ENCODE measurements at places on chromosomes 1 and 21.

- DNase-seq: no peak
These were observed 22.4 kb downstream of the CAPZB start for GRCh38 chr1:19462781-19463503.

- DNase-seq: no peak
These were observed 9.2 kb upstream of the H6PD start for GRCh38 chr1:9225411-9225785.

DNA sequence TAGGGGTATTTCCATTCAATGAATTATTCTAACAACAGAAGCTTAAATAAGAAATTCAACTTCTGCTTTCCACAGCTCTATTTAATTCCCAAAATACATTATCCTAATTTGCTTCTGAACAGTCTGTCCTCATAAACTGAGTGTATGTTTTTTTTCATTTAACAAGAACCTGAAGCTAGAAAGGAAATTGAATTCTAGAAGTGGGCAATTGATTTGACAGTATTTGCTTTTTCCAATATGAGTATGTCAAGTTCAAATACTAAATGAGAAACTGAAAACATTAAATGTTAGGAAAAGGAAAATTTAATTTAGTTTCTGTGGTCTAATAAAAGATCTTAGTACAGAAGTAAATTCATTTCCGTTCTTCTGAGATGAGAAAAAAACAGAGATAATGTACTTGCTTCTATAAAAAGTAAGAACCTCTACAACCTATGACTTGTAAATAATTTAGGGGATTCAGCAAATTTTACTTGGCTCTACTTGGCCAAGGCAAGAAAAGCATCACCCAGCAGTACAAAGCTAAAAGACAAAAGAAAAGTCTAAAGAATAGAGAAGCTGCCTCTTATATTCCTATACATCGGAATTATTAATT lies 31.1 kb downstream of the RAB3GAP2 start:
- DNase-seq: no peak

DNA sequence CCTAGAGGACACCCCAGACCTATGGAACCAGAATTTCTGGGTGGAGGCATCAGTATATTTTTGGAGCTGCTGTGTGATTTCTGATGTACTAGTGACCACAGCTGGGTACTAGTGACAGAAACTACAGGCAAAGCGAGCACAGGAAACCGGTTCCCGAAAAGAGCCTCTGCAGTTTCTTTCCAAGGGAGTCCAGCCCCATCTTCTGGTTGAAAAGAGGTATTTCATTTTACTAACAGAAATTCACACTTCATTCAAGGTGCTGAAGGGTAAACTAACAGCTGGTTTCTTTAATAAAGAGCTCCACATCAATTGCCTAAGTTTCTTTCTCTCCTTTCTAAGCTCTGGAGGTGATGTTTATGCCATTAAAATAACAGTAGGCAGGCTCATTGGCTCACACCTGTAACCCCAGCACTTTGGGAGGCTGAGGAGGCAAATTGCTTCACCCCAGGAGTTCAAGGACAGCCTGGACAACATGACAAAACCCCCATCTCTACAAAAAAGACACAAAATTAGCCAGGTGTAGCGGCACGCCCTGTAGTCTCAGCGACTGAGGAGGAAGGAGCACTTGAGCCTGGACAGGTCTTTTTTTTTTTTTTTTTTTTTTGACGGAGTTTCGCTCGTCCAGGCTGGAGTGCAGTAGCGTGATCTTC lies 22.0 kb downstream of the THAP3 start:
- DNase-seq: peak; percentile 44

DNA sequence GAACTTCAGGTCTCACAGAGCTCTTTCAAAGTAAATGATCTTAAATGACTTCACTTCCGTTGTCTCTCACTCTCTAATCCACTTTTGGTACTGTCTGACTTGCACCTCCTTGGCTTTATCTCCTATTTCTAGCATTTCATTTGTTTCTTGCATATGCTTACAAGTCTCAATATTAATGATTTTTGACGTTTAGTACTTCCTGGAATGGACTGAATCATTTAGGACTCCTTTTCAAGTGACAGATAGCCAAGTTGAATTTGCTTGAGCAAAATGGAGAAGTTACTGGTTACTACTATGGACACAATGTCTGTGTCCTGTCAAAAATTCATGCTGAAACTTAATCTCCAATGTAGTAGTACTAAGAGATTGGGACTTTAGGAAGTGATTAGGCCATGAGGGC lies 7.0 kb upstream of the SGIP1 start:
- no peak for DNase-seq

DNA sequence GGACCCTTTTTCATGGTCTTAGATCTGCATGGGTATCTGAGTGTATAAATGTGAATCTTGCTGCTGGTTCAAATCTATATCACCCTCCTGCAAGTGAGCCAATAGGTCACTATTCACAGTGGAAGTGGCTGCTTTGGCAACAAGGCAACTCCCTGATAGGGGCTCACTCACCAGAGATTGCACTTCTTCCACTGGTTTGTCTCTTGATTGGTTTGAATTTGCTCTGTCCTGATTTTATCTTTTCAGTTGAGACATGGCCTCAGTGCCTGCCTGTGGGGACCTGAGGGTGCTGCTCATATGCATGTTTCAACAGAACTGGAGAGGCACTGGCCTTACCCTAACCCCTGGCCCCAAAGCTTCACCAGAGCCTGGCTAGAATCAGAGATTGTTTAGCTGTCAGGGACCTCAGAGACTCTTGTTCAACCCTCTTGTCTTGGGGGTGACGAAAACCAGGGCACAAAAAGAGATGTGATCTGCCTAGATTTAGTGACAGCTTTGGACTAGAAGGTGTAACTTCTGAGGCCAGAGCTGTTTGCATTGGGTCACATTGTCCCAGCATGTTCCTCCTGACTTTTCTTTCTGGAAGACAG lies 16.9 kb downstream of the AVPR1B start:
- DNase-seq: no peak

- DNase-seq: peak; percentile 58
These were observed at the start of gene BCAR3 for GRCh38 chr1:93681101-93681988. TSS of gene BCAR3 (minus strand) at chr1:93681837. CDS start at chr1:93674930, 6,907 bp downstream.

DNA sequence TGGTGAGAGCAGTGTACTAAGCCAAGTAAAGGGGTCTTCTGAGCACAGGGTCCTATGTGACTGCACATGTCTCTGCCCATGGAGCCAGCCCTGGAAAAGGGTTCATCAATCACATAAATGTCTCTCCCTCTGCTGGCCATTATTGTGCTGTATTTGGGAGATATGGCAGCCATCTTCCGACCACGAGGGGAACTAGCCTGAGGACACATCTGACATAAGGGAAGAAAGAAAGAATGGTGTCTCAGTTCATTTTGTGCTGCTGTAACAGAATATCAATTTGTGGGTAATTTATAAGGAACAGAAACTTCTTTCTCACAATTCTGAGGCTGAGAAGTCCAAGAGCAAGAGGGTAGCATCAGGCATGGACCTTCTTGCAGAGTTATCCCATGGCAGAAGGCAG lies 55.1 kb upstream of the GJA5 start:
- no peak for DNase-seq

DNA sequence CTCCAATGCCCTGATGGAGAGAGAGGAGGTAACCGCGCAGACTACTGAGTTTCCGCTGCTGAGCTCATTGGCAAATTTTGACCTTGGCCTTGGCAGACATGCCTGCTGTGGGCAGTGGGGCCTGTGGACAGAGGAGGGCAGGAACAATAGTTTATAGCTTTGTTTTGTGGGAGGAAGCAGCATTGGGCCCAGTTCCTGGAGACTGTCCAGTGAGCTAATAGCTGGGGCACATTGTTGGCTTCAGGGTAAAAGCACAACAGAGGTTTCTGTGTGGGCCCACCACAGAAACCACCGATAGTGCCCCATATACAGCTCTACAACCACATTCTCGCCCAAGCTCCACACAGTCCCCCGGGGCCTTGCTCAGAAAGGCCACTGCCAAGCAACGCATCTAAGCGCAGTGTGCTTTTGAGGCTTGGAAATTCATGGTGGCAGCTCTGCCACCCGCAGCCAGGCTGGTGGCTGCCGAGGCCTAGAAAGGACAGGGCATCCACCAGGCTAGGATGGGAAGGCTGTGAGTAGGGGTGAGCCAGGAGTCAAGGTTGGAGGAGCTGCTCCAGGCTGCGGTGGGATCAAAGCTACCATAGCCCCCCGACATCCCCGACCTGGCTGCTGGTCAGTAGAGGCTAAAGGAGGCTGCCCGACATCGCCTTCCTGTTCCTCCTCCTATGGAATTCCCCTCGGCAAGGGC lies 43.2 kb downstream of the NEK2 start:
- DNase-seq: no peak

DNA sequence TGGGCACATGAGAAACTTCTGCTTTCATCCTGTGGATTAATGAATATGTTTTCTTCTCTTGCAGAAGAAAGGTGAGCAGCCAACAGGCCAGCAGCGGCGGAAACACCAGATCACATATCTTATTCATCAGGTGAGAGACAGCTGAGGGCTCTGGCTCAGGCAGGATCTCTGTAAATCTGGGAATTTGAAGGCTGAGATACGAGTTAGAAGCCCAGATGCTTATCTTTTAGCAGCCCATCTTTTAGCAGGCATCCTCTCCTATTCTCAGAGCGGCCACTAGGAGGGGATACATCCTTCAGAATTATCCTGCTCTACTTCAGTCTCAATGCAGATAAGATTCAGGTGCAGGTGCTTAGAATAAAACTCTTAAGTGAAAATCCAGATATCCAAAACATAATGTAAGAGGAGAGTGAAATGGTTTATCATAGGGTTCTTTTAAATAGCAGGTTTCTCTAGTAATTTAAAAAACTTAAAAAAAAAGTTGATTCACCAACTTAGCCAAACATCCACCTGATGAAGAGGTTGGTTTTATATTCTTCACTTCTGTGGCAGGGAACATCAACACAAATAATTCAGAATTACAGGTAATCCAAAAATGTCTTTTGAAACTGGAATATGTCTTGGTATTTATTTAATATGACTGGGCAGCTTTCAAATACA lies 19.3 kb downstream of the SH2D2A start:
- no peak for DNase-seq

GRCh38 chr1:244236721-244237120 lies 185.6 kb downstream of the ZBTB18 start:
- no peak for DNase-seq

- DNase-seq: no peak
These were observed 18.4 kb downstream of the BCAR3 start for GRCh38 chr1:93663208-93663614.

DNA sequence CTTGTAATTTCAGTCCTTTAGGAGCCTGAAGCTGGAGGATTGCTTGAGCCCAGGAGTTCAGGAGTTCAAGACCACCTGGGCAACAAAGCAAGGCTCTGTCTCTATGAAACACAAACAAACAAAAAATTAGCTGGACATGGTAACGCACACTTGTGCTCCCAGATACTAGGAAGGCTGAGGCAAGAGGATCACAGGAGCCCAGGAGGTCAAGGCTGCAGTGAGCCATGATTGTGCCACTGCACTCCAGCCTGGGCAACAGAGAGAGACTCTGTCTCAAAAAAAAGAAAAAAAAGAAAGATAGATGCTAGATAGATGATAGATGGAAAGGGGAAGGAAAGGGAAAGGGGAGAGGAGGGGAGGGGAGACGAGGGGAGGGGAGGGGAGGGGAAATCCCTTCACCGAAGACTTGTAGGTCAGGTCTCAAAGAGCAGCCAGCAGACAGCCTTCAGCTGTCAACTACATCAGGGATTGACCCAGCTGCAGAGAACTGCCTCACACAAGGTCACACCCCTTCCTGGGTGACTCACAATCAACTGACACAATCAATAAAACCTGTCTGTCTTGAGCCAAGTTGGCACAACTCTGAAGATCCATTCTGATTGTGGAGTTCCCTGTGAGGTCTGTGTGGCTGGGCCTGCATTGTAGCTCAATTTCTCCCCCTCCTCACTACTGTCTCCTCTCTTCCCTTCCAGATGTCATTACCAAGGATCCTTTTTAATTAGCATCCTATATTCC lies 200.6 kb downstream of the RGS7 start:
- no peak for DNase-seq

DNA sequence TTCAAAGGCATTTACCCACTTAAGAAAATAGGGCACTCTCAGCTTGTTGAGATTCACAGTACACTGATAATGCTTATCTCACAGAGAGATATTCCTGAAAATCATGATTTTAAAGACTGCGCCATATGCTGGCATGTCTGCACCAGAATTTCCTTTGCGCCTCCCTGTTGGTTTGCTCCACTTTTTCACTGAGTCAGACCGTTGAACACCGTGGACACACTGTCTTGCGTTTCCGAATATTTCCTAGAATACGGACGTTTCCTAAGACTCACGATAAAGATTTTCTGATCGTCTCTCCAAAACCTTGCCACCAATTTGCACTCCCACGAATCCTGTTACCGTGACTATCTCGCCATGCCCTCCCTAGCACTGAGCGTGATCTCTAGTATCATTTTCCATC lies 497 bp upstream of the C1orf115 start:
- DNase-seq: no peak

GRCh38 chr1:18908911-18909771 lies 6.8 kb upstream of the ALDH4A1 start:
- no peak for DNase-seq

GRCh38 chr21:29206445-29206844 lies 76.0 kb downstream of the MAP3K7CL start:
- no peak for DNase-seq
